Activated T-cell treated with anti-CD3 and anti-CD28 coated beads, Interleukin-2, amount 50 U/mL, for 72 hours (primary cell): ENCODE measurements at places on chromosomes 5 and 9. TPM values are rescaled to one million over a fixed set of nuclear protein-coding genes. Genes with fewer than 3 reads are reported as not detected.

GRCh38 chr5:79202076-79202475 lies 33.9 kb upstream of the JMY start:
- no peak for DNase-seq

DNA sequence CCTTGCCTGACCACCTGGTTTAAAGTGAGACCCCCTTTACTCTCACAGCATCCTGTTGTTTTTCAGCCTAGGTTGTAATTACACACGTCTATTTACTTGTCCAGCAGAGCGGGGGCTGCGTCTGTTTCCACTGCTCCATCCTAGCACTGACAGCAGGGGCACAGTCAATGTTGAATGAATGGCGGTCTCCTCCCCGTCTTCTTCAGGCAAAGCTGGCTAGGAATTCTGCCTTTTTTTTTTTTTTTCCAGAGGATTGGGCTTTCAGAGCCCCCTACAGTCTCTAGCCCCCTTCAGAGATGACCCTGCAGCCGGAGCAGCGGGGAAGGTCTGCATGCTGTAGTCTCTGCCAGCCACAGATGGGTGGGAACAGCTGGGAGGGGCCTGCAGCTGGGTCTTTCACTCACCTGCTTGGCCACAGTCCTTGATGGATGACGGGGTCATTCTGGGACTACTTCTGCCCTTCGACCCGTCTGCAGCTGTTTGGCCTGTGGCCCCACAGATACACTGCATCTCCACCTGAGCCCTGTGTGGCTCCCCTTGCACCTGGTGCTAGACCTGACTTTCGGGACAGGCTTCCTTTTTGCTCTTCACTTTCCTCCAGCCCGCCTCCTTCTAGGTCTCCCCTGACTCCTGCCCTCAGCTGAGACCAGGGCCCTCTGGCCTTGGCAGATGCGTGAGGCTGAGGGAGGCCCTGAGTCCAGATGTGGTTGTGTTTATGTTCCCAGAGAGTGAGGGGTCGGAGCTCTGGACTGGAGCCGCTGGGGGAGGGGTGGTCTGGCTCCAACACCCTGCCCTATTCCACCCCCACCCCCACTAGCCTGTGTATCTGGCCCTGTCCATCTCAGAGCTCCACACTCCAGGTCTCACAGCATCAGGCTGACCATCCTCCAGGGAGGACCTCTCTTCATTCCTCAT lies 8.0 kb downstream of the PITX1 start:
- no peak for DNase-seq

DNA sequence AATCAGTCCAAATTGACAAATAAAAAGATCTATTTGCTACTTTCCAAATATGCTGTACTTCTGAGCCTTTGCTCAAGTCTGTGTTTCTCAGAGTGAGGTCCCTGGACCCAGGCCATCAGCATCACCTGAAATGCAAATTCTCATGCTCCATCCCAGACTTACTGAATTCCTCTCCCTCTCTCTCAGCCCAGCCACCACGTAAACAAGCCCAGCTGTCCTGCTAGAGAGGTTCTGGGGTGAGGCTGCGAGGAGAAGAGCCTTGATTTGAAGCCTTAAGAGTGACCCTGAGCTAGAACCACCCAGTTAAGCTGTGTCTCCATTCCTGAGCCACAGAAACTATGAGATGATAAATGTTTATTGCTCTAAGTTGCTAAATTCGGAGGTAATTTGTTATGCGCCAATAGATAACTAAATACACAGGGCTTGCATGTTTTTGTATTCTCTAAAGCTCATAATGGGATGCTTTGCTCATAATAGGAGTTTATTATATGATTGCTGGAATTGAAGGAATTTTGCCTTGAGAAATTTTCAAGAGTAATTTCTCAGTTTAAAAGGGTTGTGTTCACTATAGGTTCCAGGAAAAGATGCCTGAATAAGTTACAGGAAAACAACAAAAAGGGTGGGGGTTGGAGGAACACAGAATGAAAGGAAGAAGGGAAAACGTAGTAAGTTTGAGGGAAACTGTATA lies 98.9 kb upstream of the SPATA31D4 start:
- DNase-seq, result no peak

GRCh38 chr9:38700695-38701094 lies 19.2 kb downstream of the FAM240B start:
- no peak for DNase-seq

GRCh38 chr9:73896061-73896460 lies 601.1 kb upstream of the RORB start:
- no peak for DNase-seq

ZNF169 gene
- total RNA-seq, result 6.4 TPM

LCN6 gene
- total RNA-seq, result not detected

LCN9 gene
- not detected for total RNA-seq

PCDHA3 gene
- not detected for total RNA-seq

NAIP gene
- 5.7 TPM for total RNA-seq

COL5A1 gene
- not detected for total RNA-seq
